ENCODE measurements at places on chromosomes 3 and 15. TPM values are rescaled to one million over a fixed set of nuclear protein-coding genes. Genes with fewer than 3 reads are reported as not detected.
A peak's percentile ranks its signal among the peaks of the same experiment; 100 is the strongest.

GRCh38 chr3:13616359-13616758 lies 67.4 kb downstream of the FBLN2 start:
- peak; percentile 41 for DNase-seq

DNA sequence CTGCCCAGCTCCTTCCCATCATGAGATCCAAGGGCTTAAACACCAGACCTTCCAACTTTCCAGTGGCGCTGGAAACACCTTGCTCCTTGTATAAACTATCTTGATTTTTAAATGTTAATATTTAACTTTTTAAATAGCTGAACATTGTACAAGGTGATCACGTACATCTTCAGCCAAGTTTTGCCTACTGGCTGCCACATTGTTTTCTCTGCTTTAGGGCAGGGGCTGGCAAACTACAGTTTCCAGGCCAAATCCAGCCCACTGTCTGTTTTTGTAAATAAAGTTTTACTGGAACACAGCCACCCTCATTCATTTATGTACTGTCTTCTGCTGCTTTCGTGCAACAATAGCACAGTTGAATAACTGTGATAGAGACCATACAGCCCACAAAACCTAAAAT lies 27.6 kb upstream of the FOXP1 start:
- DNase-seq, result no peak

DNA sequence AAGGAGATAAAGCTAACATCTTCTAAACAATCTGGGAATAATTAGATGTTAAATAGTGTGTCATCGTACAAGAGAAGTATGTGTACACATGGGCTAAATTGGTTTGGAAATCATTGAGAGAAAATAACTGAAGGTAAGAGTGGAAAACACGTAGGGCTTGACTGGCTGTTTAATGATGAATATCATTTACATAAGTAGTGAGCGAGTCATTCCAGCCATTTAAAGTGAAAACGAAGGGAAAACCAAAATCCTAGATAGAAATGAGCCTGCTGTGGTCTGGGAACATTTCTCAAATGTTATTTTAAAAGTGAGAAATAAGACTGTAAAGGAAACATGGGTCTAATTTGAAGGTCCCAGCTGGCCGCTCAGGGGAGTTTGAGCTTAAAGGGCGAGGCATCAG lies 41.9 kb upstream of the KCNMB2 start:
- no peak for DNase-seq

DNA sequence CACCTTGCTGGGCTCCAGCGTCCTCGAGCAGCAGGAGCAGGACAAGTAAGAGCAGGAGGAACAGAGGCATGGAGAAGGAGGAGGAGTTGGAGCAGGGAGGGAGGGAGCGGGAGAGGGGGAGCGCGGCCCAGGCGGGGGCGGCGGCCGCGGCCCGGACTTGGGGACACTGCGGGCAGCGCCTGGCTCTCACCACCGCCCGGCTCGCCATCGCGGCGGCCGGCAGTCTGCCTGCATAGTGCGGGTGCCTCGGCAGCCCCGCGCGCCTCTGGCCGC lies 440 bp downstream of the DCBLD2 start:
- peak; percentile 47 for DNase-seq

GRCh38 chr3:141116721-141117120 lies 65.6 kb downstream of the SPSB4 start:
- no peak for DNase-seq

- DNase-seq, result no peak
Observed at GRCh38 chr3:186901135-186901734, 29.1 kb upstream of the ST6GAL1 start.

DNA sequence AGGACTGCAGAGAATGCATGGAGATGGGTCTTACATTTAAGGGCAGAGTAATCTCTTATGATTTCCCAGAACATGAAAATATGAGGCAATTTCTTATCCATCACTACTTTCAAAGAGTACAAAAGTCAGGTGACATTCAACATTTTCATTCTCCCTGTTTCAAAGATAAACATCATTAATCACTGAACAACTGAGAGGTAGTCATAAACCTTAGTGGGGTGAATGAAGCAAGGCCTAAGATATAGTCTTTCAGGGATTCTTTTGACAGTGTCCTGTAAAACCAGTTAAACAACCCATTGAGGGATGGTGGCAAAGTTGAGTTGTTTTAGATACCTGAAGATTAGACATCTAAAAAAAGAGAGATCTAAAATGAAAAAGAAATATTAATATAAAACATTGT lies 271.6 kb upstream of the CBLB start:
- no peak for DNase-seq

DNA sequence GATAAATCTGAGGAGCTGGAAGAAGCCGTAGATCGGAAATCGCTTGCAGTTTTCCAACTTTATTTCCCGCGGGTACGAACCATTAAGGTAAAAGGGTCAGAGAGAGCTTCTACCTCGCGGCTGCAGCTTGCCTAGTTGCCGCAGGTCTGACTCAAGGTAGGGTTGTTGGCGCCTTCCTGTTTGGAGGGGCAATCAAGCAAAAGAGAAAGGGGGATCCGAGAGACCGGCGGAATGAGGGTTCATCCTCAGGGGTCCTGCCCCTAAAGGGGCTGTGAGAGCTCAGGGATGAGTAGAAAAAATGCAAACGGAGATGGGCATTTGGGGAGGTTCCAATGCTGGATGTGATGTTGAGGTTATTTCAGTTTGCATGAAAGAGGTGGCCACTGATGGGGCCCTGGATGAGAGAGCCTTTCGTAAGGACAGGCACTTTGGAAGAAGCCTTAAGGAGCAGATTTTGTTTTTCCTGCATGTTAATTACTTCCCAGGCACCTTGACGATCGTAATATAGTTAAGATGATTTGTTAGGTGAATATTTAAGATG lies 265.4 kb downstream of the CGGBP1 start:
- no peak for DNase-seq

- peak; percentile 23 for DNase-seq
Observed at GRCh38 chr15:57048930-57049549, 130.6 kb downstream of the TCF12 start.

DNA sequence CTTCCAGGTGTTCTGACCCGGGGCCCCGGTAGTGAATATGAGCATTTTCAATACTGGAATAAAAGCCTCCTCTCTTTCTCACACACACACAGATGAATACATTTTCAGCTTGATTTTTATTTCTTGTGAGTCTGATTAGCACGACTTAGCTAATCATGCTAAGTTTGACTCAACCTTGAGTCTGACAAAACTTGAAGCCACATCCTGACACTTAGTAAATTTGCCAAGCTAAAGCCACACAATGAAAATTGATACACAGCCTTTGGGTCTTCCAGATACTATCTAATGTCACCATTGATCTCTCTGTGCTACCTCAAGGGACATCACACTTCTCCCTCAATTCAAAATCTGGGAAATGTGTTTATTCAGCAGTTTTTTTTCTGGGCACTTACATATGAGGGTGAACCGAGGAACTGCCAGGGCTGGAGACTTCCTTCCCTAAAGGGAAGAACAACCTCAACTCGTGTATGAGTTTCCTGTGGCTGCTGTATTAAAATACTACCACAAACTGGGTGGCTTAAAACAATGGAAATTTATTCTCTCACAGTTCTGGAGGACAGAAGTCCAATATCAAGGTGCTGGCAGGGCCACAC lies 18.6 kb downstream of the TMEM266 start:
- DNase-seq, result no peak

- DNase-seq, result no peak
Observed at GRCh38 chr3:114668099-114668498, 374.3 kb downstream of the TIGIT start.

DNA sequence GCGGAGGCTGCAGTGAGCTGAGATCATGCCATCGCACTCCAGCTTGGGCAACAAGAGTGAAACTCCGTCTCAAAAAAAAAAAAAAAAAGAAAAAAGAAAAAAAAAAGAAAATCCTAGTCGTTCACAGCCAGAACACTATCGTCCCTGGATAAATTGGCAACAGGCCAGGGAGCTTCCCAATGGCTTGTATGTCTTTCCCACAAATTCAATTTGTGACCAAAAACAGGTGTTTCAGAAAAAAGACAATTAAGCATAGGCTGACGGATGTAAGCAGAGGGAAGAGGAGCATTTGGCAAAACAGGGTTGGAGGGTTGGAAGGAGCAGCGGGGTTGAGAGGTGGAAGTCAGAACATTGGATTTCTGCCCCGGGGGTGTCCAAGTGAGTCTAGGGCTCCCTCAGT lies 8.5 kb downstream of the EPB42 start:
- DNase-seq, result no peak

DNA sequence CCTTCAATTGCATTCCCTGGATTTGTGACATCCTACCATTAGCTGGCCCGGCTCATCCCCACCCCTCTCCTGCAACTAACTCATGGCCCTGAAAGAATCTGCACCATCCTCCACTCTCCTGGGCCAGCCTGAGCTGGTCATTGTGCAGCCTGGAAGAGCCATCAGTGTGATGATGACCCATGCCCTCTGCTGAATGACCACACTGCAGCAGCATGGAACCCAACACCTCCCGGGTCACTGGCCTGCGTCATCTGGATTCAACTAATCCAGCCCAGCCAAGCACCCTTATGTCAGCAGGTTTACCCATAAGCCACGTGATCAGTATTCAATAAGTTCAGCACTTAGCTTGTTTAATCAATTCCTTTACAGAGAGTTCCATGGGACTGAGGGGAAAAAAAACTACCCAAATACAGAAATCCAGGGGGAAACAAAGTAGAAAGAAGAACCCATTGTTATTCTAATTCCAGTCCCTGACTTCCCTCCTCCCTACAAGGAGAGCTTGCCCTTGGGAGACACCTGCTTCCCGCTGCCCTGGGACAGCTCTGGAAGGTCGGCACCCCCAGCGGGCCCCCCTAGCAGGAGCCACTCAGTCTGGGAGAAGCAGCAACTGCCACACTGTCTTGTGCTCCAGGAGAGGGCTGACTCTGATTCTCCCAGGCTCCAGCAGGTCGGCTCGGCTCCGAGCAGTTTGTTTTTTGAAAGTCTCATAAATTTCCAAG lies 309.1 kb upstream of the TLE3 start:
- DNase-seq, result no peak

DNA sequence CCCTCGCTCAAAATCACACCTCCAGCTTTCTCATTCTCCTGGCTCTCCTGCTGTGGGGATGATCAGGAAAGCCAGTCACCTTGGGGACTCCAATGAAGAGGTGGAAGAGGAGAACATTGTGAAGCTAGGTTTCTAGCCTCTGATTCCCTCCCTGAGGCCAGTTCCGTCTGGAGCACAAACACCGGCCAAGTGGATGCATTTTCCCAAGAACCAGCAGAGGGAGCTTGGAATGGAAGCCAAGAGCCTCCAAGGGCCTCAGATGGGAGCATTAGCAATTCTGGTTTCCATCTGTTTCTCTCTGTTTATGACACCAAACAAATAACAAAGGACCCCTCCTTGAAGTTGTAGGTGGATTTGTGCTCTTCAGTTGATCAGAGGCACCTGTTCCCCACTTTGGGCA lies 40.6 kb upstream of the NMNAT3 start:
- peak; percentile 3 for DNase-seq

DNA sequence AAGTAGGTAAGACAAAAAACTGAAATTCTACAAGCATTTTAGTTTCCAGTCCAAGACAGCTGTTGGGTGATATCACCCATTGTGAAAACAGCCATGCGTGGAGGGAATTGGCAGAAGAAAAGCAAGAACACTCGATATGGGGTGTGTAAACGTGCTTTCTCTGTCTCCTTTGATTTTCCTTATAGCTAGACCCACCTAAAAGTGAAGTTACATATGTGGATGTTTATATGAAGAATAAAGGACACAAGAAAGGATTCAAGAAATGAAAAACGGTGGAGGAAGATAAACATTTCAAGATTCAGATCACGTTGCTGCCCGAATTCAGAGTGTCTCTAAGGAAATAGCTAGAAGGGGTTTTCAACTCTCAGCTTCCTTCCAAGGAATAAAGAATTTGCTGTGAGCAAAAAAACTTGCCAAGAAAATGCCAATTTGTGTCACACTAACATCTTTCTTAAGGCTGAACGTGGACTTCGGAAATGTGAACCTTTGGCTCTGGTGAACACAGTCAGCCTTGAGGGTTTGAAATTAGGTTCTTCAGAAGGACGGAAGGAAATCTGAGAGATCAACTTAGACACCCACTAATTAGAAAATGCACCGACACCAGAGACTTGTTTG lies 269.0 kb upstream of the ADAMTS9 start:
- DNase-seq, result no peak

DNA sequence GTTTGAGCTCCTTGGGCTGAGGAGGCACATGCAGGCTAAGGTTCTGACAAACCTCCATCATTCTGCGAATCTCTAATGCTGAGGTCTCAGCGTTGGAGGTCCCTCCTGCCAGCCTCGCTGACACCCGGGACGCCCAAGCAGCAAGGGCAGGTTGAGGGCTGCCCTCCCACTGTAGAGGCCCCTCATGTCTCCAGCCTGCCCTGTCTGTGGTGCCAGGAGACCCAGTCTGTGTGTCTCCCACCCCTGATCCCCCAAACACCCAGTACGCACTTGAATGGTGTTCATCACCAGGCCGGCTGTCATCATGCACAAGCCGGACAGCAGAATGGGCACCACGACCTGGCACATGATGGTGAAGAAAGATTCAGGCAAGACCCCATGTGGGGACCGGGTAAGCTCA lies 27.8 kb downstream of the SLC41A3 start:
- DNase-seq, result no peak

DNA sequence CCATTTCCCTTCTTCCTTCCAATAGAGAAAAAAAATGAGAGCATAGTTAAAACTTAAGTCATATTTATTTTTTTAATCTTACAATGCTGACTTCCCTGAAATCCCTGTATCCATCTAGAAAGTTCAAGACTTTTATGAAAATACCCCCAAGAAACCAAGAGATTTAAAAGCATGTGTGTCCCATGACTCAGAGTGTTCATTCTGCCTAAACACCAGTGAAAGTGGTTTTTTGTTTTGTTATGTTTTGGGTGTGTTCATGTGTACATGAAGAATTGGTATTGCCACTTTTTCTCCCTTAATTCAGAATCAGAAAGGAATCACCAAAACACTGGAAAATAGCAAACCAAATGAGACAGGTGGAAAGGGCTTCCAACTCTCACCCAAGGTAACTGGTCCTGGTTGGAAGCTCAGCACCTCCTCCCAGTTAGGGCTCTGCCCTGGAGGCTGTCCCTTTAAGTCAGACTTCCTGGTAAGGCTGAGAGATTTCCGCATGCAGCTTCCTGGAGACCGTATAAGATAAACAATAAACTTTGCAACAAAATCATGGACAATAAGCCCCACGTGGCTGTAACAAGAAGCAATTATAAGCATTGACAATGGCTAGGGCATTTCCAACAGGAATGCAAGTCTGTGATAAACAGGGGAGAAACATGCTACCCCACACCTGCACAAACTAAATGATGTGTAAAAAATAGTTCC lies 121.9 kb upstream of the ARHGEF3 start:
- peak; percentile 35 for DNase-seq

P4HTM gene
- 11.1 TPM for total RNA-seq

PAK6 gene
- not detected for total RNA-seq

PHC3 gene
- total RNA-seq, result 26.3 TPM

EBLN2 gene
- total RNA-seq, result 6.4 TPM

LDHAL6B gene
- not detected for total RNA-seq

WWTR1 gene
- 30.3 TPM for total RNA-seq

ANKRD63 gene
- total RNA-seq, result under 0.01 TPM

ZNF660 gene
- 1.4 TPM for total RNA-seq

APOD gene
- total RNA-seq, result not detected

OIP5 gene
- 4.1 TPM for total RNA-seq

ALDH1A2 gene
- not detected for total RNA-seq

LRRC3B gene
- total RNA-seq, result not detected

STRIT1 gene
- total RNA-seq, result not detected

LMAN1L gene
- total RNA-seq, result not detected

DCUN1D1 gene
- total RNA-seq, result 48.9 TPM

SPINK8 gene
- total RNA-seq, result not detected

ARL13B gene
- 6.7 TPM for total RNA-seq

KCNAB1 gene
- total RNA-seq, result under 0.01 TPM

GCNT3 gene
- not detected for total RNA-seq

GRK7 gene
- not detected for total RNA-seq

CLCN2 gene
- 1.9 TPM for total RNA-seq

CHST13 gene
- total RNA-seq, result not detected

TPRG1 gene
- total RNA-seq, result not detected

All from IMR-90 (cell line).